Islet precursor cell (in vitro differentiated cells): ENCODE measurements at places on chromosomes 1 and 21.

GRCh38 chr21:44058652-44058964, 46.5 kb downstream of the TRAPPC10 start:
- no peak for DNase-seq

- peak; percentile 97 for DNase-seq
These were observed 36.4 kb upstream of the HHAT start for GRCh38 chr1:210292231-210292871.

- no peak for DNase-seq
These were observed 890.6 kb downstream of the KCNT2 start for GRCh38 chr1:195717651-195718050.

- no peak for DNase-seq
These were observed 7.8 kb upstream of the MFAP2 start for GRCh38 chr1:16988210-16988609.

- DNase-seq: no peak
These were observed 72.9 kb downstream of the RPS6KA1 start for GRCh38 chr1:26602378-26602959.
